ENCODE measurements at places on chromosomes 5 and 9.
A peak's percentile ranks its signal among the peaks of the same experiment; 100 is the strongest.

DNA sequence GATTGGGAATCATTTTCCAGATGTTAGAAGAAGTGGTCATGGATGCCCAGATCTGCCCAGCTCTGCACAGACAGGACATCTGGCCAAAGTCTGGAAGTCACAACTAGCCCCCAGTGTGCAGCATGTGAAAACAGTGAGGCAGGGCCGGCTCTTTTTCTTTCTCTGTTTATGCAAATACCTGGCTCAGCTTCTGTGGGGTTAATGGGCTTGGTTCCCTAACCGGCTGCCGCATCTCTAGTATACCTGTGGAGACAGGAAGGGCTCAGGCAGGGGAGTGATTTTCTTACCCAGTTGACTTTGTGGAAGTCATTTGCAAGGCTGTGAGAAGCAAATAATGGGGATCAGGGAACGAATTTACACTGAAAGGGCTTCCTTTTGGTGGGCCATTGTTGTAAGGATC is 254.8 kb upstream of the PANK3 start:
- no peak for DNase-seq

GRCh38 chr5:179217356-179217755 is 127.9 kb downstream of the ADAMTS2 start:
- DNase-seq = no peak

- no peak for DNase-seq
These were observed at the start of gene ZNF608 for GRCh38 chr5:124745928-124746915. TSS of gene ZNF608 (minus strand) at chr5:124746639. CDS start at chr5:124744989, 1,650 bp downstream.

GRCh38 chr9:114883709-114884108 is 46.7 kb downstream of the TNFSF8 start:
- DNase-seq = no peak

GRCh38 chr9:34552986-34553385 is 30.2 kb upstream of the ENHO start:
- no peak for DNase-seq

GRCh38 chr5:10250806-10251276 is 761 bp downstream of the CCT5 start:
- no peak for DNase-seq

DNA sequence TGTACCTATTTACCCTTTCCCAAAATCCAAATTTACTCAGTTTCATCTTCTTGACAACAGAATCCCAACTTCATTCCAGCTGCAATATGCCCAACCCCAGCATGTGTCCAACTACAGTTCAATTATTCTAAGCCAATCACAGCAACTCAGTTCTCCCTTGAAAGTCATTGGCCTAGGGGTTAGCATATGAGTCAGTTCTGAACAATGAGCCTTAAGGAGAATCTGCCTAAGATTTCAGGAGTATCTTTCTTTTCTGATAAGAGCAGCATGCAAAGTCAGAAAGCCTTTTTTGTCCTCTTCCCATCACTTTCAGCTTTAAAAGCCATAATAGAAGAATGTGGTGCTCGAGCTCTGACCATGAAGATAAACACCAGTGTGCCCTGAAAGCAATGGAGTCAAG is 44.4 kb upstream of the RASGRF2 start:
- DNase-seq = no peak

DNA sequence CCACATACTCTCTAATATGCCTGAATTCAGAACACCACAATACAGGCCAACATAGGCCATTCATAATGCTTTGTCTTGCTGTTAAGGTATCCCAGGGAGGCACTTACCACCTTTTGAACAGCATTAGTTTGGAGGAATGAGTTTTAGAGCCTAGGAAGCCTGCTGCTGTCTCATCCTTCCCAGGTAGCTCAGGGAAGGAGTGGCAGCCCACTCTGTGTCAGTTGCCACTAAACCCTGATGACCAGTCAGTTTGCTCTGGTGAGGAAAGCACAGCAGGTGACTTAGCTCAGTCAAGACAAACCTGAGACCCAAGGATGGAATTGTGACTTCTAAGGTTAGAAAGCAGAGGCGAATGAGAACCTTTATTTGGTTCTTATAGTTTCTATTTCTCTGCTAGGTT is 337.4 kb upstream of the ATP10B start:
- DNase-seq = no peak

GRCh38 chr9:134358662-134359319 is 32.5 kb downstream of the RXRA start:
- no peak for DNase-seq

GRCh38 chr5:179150011-179150410 is 89.8 kb downstream of the ZNF354C start:
- no peak for DNase-seq

DNA sequence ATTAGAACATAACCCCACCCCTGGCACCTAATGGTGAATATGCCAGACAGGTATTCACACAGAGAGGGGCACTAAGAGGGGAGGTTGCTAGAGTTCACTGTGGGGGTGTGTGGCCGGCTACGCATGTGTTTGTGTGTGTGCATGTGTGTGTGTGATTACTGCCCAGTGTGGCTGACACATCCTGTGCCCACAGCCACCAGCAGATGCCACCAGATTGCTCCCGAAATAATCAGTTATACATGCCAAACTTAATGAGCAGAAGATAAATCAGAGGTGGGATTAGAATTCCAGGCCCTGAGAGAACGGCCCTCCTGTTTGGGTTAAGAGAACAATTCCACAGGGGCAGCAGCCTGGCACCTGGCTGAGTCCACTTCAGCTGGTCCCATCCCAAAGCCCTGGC is 91.8 kb upstream of the TBCA start:
- no peak for DNase-seq

GRCh38 chr5:77635917-77636640 is 2.4 kb downstream of the OTP start:
- DNase-seq = no peak

GRCh38 chr9:130089141-130089540 is 35.4 kb downstream of the GPR107 start:
- DNase-seq = no peak

- DNase-seq = no peak
These were observed 54.5 kb upstream of the PALM2AKAP2 start for GRCh38 chr9:109725460-109725859.

DNA sequence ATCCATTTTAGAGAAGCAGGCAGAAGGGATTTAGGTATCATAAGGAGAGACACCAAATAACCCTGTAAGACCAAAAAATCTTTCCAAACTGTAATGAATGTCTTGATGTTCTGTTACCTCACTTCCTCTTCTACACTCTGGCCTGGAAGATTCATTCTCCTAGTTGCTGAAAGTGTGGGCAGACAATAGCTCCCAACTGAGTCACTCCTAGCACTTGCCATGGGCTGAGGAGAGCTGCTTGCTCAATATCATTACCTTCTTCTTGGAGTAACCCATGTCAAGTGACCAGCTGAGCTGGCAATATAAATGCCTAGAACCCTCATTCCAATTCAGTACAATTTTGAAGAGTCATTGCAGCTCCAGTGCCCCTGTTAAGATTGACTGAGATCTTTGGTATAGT is 1985.5 kb upstream of the CDH6 start:
- no peak for DNase-seq

DNA sequence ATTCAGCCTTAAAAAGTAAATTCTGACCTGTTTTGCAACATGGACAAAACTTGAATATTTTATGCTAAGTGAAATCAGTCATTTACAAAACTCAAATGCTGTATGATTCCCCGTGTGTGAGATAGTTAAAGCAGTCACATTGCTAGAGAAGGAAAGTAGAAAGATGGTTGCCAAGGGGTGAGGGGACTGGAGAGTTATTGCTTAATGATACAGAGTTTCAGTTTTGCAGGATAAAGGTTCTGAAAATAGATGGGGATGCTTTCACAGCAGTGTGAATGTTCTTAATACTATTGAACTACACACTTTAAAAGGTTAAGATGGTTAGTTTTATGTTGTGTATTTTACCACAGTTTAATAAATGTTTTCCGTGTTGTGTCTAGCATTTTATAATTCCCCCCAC is 51.2 kb downstream of the SGCD start:
- DNase-seq = no peak

DNA sequence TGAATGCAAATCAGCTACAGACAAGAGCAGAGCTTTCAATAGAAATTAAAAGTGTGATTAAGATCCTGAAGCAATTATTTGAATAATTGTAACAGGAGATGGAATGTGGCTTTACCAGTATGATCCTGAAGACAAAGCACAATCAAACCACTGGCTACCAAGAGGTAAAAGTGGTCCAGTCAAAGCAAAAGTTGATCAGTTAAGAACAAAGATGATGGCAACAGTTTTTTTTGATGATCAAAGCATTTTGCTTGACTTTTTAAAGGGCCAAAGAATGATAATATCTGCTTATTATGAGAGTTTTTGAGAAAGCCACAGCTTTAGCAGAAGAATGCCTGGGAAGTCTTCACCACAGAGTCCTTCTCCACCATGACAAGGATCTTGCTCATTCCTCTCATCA is 409.2 kb downstream of the CSNK1G3 start:
- no peak for DNase-seq

GRCh38 chr5:78586251-78586650 is 62.3 kb downstream of the LHFPL2 start:
- DNase-seq = no peak

- DNase-seq = no peak
These were observed 40.1 kb downstream of the PCDHGC5 start for GRCh38 chr5:141529002-141529401.

- DNase-seq = no peak
These were observed 2.9 kb downstream of the UIMC1 start for GRCh38 chr5:177003649-177004048.

- no peak for DNase-seq
These were observed 62.2 kb downstream of the SLC38A9 start for GRCh38 chr5:55649963-55650362.

DNA sequence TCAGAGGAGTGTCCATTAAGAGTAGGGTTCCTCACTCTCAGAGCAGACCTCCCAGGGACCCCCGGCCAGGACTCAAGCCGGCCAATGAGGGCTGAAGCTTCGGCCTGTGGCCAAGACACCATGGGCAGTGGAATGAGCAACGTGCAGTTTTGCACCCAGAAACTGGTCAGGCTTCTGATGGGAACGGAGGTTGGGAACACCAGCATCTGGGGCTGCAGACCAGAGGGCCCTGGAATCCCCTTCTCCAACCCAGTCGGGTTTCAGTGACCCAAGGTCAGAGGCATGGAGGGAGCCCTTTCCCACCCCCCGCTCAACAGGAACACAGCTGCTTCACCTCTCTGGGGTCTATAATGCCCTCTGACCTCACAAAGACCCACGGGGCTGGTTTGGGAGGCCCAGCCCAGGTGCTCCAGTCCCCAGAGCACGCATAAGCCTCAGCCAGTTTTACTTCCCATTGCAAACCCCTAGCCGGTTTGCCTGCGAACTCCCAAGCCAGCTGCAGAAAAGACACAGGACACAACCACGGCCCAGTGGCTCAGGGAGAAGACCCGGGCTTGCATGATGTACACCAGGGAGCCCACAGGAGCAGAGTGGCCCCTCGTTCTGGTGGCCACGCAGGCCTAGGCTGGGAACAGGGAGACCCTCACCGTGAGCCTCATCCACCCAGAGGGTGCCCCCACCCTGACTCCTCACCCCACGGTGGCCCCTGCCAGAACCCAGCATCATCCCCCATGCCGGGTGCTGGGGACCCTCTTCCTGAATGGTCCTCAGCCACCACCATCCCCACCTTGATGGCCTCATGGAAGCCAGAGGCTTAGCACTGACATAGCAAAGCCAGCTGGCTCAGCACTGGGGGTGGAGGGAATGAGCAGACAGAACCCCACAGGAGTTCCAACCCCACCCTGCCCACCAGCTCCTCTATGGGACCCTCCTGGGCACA is 30.6 kb downstream of the VAV2 start:
- DNase-seq = peak; percentile 37

DNA sequence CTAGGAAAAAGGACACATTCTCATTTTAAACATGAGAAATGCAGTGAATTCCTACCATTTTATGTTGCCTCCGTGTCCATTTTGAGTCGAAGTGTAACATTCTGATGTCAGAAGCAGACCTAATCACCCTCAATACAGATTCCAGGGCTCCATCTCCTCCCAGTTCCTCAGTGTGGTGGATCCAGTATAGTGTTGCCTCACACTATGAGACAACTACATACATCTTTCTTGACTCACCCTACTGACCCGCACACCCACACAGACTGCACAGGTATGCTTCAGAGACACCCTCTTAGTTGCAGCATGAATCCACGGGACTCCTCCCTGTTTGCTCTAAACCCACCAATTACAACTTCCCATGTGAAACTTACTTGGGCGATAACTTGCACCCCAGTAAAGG is 564.9 kb downstream of the SEMA5A start:
- DNase-seq = no peak

GRCh38 chr5:14849516-14850294 is 21.9 kb downstream of the ANKH start:
- DNase-seq = no peak

- no peak for DNase-seq
These were observed 308.6 kb upstream of the RGMB start for GRCh38 chr5:98464737-98465330.

DNA sequence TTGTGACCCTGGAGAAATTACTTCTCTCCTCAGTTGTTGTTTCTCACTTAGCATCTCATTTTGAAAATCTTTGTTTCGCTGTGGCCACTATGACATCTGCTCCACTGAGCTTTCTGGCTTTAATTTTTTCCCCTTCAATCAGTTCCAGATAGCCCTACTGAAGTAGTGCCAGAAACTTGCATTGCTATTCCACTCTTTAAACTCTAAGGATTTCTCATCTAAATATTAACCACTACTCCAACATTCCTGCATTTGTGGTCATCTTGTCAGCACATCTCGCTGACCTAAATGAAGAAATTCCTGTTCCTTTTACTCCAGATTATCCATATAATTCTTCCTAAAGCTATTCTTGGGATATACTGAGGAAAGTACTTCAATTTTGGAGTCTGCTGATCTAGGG is 15.3 kb upstream of the NOL6 start:
- DNase-seq = no peak

- no peak for DNase-seq
These were observed 271.6 kb downstream of the RAB3C start for GRCh38 chr5:58854441-58854840.

- peak; percentile 18 for DNase-seq
These were observed 715 bp downstream of the RC3H2 start for GRCh38 chr9:122904466-122904822.

- DNase-seq = peak; percentile 15
These were observed at the start of gene FER for GRCh38 chr5:108747774-108748400. TSS of gene FER (plus strand) at chr5:108747897. CDS start at chr5:108798183, 50,286 bp downstream.

DNA sequence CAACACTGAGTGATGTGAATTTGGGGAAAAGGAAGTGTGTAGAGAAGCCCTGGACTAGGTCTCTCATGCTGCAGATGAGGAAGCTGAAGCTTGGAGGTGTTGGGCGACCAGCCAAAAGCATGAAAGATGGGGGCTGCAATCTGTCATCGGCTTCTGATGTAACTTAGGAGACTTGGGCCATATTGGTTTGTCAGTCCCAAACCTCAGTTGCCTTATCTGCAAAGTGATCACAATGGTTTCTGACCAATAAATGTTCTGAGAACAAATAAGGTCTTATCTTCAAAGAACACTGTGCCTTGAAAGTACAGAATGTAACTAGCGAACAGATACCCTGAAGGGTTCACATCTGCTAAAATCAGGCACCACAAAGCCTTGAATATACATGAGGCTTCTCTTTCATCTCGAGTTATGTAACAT is 198.4 kb upstream of the NR3C1 start:
- no peak for DNase-seq

- DNase-seq = no peak
These were observed 23.0 kb downstream of the FGF18 start for GRCh38 chr5:171442287-171443042.
